ENCODE measurements at places on chromosomes 2 and 18.

DNA sequence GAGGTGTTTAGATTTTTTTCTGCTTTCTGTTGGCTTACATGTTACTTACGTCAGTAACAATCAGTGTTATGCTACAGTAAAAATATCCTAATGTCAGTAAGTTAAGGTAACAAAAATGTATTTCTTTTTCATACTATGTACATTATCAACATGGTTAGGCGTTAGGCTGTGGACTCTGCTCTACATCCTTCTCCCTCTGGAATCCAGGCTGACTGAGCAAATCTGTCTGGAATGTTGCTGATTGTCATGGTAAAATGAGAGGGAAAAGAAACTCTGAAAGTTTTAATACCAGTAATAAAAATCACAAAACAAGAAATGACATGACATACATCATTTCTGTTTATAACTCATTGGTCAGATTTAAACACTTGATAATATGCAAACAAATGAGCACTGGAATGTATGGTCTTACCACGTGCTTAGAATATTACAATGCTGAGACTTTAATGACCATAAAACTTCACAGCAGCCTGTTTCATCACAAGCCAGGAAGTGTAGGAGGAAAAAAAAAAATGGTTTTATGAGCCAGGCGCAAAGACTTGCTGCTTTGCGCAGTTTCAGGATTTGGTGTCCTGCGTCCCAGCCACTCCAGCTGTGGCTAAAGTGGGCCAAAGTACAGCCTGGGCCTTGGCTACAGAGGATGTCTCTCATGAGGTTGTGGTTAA, 252.4 kb downstream of the FSIP2 start:
- DNase-seq: no peak

GRCh38 chr2:64454386-64455332, 697 bp downstream of the LGALSL start:
- DNase-seq: peak; percentile 56

- no peak for DNase-seq
Observed at GRCh38 chr2:46361920-46362666, 64.9 kb downstream of the EPAS1 start.

- DNase-seq: no peak
Observed at GRCh38 chr2:19676770-19677169, 225.0 kb downstream of the TTC32 start.

- DNase-seq: no peak
Observed at GRCh38 chr18:79577451-79578395, 101.9 kb upstream of the CTDP1 start.

GRCh38 chr2:48284621-48285212, 245.2 kb upstream of the STON1 start:
- DNase-seq: no peak

- DNase-seq: no peak
Observed at GRCh38 chr18:42707080-42707479, 408.4 kb downstream of the RIT2 start.

- peak; percentile 22 for DNase-seq
Observed at GRCh38 chr2:221494556-221494955, 77.5 kb downstream of the EPHA4 start.

GRCh38 chr2:150880986-150881385, 380.7 kb downstream of the RBM43 start:
- DNase-seq: no peak

DNA sequence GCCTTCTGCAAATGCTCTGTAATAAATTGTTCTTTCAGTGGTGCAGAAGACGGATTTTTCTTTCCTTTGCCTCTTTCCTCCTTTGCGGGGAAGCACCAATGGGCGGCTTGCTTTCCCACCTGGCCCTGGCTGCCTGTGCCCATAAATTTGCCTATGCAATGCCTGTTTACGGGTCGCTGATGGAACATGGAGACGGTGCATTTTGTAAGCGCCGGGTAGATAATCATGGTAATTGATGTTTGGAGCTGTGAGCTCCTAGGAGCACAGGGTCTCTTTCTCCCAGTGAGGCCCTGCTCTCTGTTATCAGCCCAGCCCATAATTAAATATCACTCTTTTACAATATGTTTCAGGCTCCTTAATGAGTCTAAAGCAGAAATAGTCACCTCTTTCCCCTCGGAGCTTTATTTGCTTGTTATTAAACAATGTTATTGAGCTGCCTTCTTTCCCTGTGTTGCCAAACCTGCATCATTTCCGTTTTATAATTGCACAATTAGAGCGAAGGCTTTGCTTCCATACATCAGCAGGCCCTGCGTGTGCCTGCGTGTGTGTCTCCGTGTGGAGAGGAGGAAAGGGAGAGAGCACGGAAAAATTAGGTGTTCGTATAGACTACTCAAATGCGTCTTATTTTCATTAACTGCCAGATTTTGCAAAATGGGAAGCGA, 437.4 kb upstream of the POU3F3 start:
- DNase-seq: no peak

- DNase-seq: no peak
Observed at GRCh38 chr2:212683346-212684097, 144.9 kb upstream of the ERBB4 start.

GRCh38 chr2:229249536-229249935, 21.6 kb downstream of the PID1 start:
- no peak for DNase-seq

GRCh38 chr2:207223051-207223450, 57.3 kb upstream of the KLF7 start:
- DNase-seq: no peak

- no peak for DNase-seq
Observed at GRCh38 chr2:64658269-64658668, 4.6 kb upstream of the SERTAD2 start.

- DNase-seq: peak; percentile 10
Observed at GRCh38 chr2:240931319-240931949, 25.3 kb downstream of the CROCC2 start.
